ENCODE measurements at places on chromosomes 7 and 10.

DNA sequence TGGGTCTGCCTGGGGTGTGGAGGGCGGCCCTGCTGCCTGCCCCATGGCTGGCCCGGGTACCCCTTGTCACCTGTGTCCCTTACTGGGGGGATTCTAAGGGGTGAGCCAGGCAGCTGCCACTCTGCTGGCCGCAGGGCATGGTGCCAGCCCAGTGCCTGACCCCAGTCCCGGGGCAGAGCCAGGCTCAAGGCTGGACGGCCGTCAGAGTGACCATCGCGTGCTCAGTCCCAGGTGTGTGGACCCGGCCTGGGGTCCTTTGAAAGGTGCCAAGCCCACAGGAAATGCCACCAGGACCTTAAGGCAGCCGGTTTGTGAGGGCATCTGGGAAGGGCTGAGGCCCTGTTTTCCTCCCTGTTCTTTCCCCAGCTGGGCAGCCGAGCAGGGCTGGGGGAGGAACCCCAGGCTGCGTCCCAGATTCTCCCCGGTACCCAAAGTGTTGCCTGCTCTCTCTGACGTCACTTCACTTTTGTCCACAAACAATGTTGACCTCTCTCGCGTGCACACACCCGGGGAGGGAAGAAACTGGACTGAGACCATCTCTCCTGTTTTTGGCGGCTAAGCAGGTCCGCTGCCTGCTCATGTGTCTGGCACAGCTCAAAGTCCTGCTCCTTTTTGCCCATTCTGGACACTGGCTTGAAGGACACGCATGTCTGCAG lies 37.6 kb downstream of the PAPOLB start:
- no peak for DNase-seq

GRCh38 chr10:132232023-132232951 lies 45.5 kb downstream of the DPYSL4 start:
- DNase-seq: no peak

DNA sequence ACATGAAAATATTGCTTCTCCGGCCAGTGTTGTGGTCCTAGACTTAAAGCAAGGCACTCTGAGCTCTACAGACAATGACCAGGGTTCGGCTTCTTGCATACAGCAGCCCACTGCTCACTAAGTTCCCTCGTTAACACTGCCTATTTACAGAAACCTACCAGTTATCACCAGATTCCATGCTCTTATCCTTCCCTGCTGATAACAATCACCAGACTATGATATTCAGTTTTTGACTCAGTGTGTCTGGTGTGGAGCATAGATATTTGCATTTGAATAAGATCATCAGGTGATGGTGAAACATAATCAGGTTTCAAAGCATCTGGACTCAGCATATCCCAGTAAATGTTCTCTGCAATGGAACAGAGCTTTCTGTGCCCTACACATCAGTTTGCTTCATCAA lies 182.3 kb downstream of the SNX13 start:
- no peak for DNase-seq

DNA sequence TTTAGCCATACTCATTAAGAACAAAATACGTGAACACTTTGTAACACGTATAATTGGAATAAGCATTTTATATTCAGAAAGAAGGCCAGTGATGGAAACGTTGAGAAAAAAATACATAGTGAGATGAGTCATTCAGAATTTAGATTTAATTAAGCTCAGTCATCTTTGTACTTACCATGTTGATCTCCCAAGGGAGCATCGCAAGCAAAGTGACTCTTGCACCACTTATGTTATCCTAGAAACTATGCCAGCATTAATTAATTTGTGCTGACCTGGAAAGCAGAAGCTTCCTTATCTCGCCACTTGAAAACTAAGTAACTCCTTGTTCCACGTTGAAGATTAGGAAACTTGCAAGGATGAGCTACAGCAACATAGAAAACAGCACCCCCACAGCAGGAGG lies 9.7 kb upstream of the MPP7 start:
- DNase-seq: no peak

GRCh38 chr7:71021131-71021530 lies 110.8 kb upstream of the GALNT17 start:
- no peak for DNase-seq

DNA sequence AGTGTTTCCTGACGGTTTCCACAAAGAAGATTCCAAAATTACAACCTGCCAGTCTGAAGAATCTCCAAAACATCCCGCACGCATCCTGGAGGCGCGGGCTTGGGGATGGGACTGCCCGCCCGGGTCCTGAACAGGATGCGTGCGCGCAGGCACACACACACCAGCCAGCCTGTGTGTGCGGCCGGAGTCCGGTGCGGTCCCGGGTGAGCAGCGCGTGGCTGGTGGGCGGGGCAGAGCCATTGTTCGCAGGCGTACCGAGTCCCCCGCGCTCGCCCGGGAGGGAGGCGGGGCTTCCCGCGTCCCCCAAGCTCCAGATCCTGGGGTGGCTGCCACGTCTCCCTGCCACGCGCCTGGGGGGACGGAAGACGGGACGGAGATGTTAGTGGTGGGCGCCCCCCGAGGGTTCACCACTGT lies 675 bp upstream of the SCD start:
- DNase-seq: peak; percentile 48

GRCh38 chr7:2860627-2861133 lies 16.6 kb upstream of the GNA12 start:
- no peak for DNase-seq
